ENCODE measurements at places on chromosomes 6 and 20. TPM values are rescaled to one million over a fixed set of nuclear protein-coding genes. Genes with fewer than 3 reads are reported as not detected.

DNA sequence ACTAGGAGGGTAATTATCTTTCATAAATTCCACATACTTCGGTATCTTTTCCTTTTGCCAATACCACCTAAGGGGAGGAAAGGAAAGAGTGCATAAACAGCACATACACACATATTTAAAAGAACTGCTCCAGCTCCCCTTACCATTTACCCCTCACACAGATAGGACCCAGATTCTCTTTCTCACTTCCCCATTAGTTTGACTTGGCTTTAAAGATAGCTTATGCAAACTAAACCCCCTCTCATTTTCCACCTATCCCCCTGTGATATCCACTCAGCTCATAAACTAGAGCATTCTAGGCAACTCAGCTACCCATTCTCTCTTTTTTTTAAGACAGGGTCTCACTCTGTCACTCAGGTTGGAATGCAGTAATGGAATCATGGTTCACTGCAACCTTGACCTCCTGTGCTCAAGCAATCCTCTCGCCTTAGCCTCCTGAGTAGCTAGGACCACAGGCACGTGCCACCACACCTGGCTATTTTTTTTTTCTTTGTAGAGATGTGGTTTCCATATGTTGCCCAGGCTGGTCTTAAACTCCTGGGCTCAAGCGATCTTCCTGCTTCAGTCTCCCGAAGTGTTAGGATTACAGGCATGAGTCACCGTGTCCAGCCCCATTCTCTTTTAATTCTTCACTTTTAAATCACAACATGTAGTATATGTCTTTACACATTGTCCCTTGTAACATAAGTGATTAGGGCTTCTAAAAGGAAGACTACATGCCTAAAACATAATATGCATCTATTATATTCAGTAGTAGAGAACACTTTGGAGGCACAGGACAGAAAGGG, 4.0 kb downstream of the FUCA2 start:
- DNase-seq = no peak

- DNase-seq = no peak
Measured at GRCh38 chr6:170134471-170135440, 156.1 kb downstream of the DLL1 start.

- DNase-seq = no peak
Measured at GRCh38 chr6:35677456-35677855, 11.3 kb downstream of the FKBP5 start.

- DNase-seq = no peak
Measured at GRCh38 chr6:29345380-29345779, 23.3 kb downstream of the OR5V1 start.

DNA sequence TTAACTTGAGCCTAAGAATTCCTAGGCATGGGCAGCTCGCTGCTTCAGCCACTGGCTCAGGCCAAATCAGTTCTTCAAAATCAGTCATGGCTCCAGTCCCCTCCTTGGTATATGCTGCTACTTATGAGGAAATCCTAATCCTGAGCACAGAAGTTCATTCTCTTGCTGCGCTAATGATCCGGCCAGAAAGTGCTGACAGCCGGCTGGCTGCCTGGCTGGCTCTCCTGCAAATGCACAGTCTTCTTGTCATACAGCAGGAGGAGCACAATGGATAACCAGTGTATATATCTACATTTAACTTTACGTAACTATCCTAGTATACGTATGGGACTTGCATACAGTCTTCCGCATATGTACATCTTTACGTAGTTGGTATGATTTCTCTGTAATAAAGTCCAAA, 500.8 kb downstream of the PRKN start:
- no peak for DNase-seq

DNA sequence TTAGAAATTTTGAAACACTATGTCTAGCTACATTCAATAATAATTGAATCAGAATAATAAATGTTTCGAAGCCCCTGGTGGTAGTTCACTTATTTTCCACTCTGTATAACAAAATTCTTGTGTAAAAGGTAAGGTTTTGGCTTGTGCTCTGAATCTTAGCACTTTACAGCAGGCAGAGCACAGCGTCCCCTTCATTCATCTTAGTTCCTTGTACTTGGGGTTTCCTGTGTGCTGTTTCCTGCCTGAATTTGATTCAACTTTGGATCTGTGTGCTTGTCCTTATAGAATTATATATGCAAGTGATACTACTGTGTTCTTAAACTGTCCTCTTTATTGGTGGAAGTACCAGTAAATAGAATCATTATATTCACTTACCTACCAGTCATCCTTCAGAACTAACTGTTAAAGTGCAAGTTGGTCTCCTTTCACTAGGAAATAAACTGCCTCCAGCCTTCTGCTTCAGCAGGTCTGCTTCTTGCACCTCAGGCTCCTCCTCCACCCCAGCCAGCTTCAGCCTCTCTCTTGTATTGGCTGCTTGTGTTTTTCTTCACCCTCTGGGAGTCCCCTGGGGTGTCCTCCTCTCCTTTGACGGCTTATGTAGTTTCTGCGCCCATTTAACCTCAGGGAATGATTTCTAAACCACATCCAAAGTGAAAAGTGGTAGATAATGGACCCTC, 28.8 kb upstream of the TULP4 start:
- DNase-seq = no peak

DNA sequence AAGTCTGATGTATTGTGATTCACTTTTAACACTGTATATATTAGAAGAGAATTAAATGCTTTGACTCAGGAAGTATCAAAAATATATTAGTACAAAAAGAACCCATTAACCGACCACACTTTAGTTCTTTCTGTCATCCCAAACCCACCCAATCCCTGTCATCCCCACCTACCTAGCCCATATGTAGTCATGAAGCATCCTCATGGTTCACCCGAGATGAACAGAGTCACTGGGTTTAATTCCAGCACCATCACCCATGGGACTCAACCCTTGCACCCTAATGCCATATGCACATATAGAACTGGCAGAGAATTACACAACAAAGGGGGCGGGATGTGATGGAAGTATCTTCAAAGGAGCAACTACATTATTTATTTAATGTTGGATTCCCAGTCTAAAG, 141.4 kb downstream of the KHDC1L start:
- no peak for DNase-seq

- DNase-seq = no peak
Measured at GRCh38 chr6:25735261-25735660, 19.3 kb upstream of the SLC17A4 start.

- peak; percentile 48 for DNase-seq
Measured at GRCh38 chr6:109236115-109237076, 141.1 kb downstream of the CEP57L1 start.

GRCh38 chr20:62049342-62050165, 16.1 kb downstream of the TAF4 start:
- peak; percentile 19 for DNase-seq

DNA sequence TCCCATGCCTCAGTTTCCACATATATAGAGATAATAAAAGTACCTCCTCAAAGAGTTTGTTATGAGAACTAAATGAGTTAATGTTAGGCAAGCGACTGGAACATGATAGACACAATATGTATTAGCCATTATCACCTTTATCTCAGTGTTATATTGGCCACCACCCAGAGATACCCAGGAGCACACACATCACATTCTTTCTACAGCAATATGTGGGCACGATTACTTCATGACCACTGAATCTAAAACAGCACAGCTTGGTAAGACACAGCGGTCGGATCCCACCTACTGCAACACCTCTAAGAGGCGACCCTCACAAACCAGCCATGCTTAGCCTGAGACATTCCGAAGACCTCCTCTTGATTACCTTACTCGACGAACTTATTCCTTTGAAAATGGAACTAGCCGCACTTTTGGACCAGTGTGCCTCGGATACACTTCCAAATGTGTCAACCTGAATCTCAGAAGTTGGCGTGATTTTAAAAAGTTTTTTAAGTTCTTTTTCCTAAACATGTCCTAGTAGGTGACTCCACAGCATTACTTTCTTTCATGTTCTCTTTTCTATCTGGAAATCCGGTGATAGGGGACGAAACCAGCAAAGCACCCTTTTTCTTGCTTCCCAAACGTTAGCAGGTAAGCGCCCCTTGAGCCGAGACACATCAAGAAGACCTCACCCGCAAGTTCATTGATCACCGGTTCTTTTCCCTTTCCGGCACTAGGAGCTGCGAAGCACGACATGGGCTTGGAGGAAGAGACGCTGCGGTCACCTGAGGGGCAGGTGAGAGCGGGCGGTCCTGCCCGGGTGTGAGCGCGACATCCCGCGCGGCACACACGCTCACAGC, 923 bp downstream of the GMDS start:
- no peak for DNase-seq

GRCh38 chr6:36855750-36856149, 16.5 kb upstream of the CPNE5 start:
- DNase-seq = no peak

DNA sequence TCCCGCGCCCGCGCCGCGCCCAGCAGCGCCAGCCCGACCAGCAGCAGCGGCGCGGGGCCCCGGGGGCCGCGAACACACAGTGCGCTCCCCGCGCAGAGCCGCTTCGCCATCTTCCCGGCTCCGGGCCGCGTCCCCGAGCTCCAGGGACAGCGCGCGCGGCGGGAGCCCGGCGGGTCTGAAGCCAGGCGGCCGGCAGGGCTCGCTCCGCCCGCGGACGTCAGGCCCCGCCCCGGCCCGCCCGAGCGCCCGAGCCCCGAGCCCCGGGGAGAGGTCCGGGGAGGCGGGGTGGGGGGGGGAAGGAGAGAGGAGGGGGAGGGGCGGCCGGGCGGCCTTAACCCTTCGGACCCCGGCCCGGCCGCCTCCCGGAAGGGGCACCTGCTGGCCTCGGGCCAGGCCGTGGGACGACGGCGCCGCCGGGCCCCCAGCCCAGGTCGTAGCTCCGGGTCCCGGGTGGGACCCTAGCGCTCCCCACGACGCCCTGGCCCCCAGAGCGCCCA, at the start of gene LAMA5:
LAMA5 (minus strand) TSS at position 177 of the 497 bp plus-strand sequence; CDS start at position 110, 67 bp downstream.
- peak; percentile 73 for DNase-seq

DNA sequence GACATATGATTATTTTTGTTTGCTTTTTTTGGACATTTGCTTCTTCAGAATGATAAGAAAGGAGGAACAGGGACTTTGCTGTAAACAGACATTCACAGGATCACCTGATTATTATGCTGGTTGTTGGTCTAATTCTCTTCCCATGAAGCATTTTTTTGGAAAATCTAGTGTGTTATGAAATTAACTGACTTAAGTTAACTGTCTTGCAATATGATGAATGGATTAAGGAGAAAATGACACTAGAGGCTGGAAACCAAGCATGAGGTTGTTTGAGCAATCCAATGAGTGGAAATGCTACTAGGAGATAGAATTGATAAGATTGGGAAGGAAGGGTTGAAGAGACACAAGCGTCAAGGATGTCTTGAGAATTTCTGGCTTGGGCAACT, 13.2 kb upstream of the EDN1 start:
- no peak for DNase-seq

Gene SMOC2
- total RNA-seq = 12.6 TPM

Gene RAD21L1
- not detected for total RNA-seq

Gene VGLL2
- total RNA-seq = not detected

Gene POM121L2
- not detected for total RNA-seq

Gene CFAP61
- total RNA-seq = 8.6 TPM

Gene SLC22A2
- not detected for total RNA-seq

Gene OVOL2
- 8.6 TPM for total RNA-seq

Gene CRISP2
- total RNA-seq = 0.83 TPM

Gene CD109
- total RNA-seq = 25.0 TPM

Data from lower lobe of right lung (tissue), 2 donors.